ENCODE measurements at places on chromosomes 16 and 17.

- DNase-seq = no peak
Measured at GRCh38 chr16:79717333-79718137, 117.0 kb upstream of the MAF start.

DNA sequence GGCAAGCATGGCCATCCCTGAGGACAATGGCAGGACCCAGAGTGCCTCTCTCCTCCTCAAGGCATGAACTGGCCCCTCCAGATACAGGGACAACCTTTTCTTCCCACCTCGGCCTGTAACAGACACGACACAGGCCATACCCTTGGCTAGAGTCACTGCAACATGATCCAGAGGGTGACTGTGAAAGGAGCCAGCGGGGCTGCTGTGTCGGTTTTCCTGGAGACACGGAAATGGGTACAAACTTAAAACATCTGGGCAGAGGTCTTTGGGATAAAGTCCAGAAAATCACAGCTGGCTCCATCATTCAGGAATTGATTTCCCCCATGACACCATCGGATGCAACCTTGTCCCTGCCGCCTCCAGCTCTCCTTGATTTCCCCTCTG, 5.3 kb downstream of the CEP295NL start:
- DNase-seq = no peak

- no peak for DNase-seq
Measured at GRCh38 chr17:44971776-44972483, 3.8 kb upstream of the C1QL1 start.

GRCh38 chr17:39541652-39542051, 66.1 kb downstream of the NEUROD2 start:
- DNase-seq = no peak

GRCh38 chr16:67349172-67349571, 22.6 kb downstream of the LRRC36 start:
- DNase-seq = peak; percentile 43

- DNase-seq = no peak
Measured at GRCh38 chr17:29444589-29444988, 54.4 kb downstream of the TAOK1 start.

- DNase-seq = peak; percentile 7
Measured at GRCh38 chr16:1125471-1125870, 27.4 kb upstream of the CACNA1H start.

DNA sequence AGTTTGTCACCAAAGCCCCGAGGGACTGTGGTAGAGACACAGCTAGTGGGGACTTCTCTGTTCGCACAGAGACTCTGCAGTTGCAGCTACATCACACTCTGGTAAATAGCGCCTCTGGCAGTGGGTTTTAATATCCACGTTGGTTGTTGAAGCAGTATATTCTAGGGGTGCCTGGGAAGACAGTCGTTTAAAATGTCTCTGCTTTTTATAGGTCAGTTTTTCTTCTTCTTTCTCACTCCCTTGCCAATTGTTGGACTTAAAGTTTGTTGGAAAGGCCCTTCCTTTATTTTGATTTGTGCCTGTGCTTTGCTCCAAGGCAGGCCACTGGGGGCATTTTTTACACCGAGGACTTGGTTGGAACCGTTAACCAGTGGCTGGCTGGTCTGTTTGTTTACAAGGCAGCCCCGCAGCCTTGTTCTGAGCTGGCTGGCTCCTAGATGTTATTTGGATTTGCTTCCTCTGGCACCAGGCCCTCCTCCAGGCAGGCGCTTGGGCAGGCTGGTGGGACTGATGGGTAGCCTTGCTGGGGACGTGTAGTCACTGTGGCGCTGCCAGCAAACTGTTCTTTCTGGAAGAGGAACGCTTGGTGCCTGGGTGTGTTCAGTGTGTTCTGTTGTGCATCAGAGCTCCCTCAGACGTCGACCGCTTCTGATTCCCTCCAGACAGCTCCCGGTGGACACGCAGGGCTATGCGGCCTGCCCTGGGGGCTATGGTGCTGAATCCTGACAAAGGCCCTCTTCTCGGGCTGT, 218.2 kb upstream of the CHMP6 start:
- DNase-seq = no peak

DNA sequence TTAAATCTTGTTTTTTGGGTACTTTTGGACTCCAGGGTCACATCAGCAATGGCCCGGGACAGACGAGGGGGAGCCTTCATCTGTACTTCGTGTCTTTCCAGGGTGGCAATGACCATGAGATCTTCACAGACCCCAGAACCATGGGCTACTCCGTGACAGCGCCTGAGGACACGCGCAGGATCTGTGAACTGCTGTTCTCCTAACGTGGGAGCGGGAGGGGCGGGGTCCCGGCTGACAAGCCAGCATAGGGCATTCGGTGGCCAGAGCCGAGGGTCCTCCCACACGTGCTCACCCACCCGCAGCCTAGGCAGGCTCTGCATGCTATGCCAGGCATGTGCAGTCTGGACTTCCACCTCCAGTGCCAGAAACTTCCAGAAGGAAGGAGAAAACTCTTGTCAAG, 21.2 kb downstream of the CARHSP1 start:
- DNase-seq = no peak

- no peak for DNase-seq
Measured at GRCh38 chr17:79503126-79503839, 107.6 kb downstream of the RBFOX3 start.

- DNase-seq = no peak
Measured at GRCh38 chr16:65598621-65599020, 476.8 kb upstream of the CDH11 start.

GRCh38 chr17:47967607-47968252, 3.2 kb upstream of the CDK5RAP3 start:
- DNase-seq = no peak

GRCh38 chr16:2204416-2205103, 694 bp upstream of the MLST8 start:
- DNase-seq = no peak

DNA sequence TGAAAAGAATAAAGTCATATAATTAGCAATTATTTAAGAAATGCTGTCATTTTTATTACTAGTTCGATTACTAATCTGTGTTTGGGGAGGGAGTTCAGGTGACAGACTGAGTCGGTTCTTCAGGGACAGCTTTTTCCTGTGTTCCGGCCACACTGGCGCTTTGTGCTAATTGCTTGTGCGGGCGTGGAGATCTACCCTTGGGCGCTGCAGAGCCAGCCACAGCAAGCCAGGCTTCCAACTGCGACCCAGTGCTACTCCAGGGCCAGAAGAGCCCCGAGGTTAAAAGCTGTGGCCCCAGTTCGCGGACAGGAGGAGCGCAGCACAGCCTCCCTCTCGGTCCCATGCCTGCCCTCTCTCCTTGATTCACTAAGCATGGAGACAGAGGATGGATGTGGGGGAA, 6.5 kb upstream of the OR2C1 start:
- DNase-seq = no peak

DNA sequence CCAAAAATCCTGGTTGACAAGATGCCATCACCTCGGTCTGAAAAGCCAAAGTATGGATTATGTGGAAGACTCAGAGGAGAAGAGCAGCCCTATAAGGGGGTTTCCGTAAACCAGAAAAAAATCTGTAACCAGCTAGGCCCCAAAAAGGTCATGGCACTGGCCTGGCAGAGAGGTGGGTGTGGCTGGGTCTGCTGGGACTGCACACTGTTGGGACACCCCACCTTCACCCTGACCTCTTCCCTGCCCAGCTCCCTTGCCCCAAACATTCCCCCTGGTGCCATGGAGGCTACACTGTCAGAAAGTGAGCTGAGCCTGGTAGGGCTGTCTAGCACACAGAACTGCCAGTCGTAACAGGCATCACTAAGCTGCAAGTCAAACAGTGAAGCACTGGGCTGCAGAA, 6.5 kb downstream of the SLC47A2 start:
- no peak for DNase-seq

GRCh38 chr16:80569440-80570105, 28.8 kb downstream of the DYNLRB2 start:
- no peak for DNase-seq

GRCh38 chr17:19642373-19642893, 6.1 kb upstream of the ALDH3A2 start:
- no peak for DNase-seq

DNA sequence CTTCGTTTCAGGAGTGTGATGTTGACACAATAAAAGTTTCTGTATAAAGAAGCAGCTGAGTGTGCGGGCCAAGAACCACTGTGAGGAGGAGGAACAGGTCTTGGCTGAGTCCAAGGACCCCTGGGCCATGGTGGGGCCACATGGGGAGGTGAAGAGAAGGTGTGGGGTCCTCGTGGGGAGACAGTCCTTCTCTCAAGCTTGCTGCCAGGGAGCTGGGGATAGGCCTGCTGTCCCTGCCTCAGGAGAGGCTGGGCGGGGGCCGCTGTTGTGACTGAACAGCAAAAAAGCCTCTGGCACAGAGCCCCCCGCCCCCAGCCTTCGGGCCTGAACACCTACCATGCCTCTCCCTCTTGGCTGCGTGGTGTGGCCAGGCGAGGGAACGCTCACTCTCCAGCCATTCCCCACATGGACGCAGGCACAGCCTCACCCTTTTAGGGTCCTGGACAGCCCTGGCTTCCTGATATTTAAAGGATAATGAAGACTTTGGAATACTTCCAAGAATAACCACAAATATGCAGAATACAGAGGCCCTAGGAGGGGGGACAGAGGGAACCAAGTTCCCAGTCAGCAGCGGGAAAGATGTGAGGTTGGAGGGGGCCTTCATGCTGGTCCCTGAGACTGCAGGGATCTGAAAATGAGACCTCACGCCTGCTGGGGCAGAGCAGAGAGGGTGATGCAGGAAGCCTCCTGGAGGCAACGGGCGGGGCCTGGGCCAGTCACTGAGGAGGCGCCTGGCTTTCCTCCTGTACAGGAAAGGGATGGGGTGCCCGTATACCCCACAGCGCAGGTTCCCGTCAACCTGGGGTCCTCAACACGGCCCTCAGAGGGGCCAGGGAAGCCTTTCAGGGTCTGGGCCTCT, 100.0 kb upstream of the CREBBP start:
- no peak for DNase-seq

GRCh38 chr17:76515274-76515949, 14.2 kb upstream of the RHBDF2 start:
- DNase-seq = peak; percentile 90

Data from CD4-positive, alpha-beta T cell treated with Interleukin-1 beta for 1 hour (primary cell).